ENCODE measurements at places on chromosomes 1 and 21.

DNA sequence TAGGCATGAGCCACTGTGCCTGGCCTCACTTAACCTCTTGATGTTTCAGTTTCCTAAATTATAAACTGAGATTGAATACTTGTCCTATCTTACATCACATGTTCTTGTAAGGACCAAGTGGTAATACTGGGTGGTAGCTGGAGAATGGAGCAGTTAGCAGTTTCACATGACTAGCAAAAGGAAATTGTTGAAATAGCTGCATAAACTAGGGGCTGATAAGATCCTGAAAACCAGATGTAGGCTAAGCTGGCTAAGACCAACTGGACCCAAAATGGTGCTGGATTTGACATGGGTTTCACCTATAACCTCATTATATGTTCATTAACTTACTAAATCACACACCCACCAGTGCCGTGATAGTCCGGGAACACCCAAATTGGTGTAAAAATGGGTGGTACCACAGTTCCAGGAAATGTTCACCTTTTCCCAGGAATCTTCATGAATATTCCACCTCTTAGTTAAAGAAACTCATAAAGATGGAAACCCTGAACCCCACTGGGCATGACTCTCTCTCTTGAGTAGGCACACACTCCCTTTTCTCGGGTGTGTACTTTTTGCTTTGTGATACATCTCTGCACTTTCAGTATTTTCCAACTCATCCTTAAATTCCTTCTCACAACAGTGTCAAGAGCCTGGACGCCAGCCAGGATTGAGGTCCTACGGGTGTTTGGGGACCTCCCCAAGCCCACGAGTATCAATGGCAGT is at the start of gene PAPPA2:
Gene PAPPA2 (plus strand): TSS at position 502 of the 705 bp plus-strand sequence. CDS start 93,148 bp downstream, outside the sequence.
- no peak for DNase-seq

DNA sequence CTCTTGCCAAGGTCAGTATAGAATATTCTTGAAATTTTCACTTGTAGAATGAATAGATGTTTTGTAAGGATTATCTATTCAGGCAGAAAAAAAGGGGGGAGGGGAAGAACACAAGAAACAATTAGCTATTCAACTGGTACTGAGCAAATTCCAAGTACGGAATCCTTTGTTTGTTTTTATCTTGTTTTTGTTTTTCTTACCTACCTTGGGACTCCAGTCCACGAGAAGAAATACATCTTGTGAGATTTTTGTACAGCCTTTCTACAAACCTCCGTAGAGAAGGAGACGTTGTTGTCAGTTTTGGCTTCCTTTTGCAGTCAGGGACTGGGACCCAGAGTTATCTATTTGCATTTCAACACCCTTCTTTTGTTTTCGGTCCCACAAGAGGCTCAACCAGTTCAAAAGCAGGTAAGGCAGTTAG is 36.0 kb downstream of the ZNF281 start:
- no peak for DNase-seq

DNA sequence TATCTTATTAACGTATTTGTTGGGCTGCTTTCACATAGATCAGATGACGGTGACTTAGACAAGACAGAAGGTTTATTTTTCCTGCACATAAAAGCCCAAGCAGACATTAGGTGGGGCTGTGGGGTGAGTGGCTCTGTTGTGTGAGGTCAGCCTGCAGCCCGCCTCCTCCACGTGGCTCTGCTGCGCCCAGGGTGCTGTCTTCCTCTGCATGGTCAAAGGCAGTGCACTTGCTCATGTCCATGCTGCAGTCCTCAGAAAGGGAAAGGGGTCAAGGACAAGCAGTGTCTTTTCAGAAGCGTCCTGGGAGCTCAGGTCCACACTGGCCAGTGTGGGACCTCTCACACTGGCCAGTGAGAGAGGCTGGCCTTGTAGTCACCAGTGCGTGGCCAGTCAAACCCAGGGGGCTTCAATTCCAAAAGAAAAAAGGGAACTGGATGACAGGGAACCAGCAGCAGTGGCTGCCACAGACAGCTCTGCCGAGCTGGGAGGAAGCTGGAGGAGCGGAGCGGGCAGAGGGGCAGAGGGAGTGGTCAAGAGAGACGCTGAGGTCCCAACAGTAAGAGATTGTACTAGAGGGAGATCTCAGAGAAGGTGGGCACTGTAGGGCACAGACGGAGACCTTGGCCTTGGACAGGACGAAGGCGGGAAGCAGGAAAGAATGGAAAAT is 35.9 kb upstream of the SLC45A1 start:
- DNase-seq = peak; percentile 75

DNA sequence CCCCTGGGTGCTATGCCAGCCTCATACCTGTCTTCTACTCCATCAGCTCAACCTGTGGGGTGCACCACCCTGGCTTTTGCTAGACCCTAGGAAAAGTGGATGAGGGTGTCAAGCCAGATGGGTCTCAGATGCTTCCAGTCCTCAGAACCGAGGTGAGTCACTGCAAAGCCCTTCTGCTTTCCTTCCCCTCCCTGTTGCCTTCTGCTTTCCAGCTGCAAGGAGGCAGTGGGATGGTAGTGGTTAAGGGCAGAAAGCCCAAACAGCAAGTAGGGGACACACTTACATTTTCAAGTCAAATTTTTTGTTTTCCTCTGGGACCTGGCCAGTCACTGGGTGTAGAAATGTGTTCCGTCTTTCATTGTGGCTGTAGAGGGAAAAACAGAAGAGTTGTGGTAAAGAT is 60.7 kb upstream of the GOLT1A start:
- DNase-seq = no peak

DNA sequence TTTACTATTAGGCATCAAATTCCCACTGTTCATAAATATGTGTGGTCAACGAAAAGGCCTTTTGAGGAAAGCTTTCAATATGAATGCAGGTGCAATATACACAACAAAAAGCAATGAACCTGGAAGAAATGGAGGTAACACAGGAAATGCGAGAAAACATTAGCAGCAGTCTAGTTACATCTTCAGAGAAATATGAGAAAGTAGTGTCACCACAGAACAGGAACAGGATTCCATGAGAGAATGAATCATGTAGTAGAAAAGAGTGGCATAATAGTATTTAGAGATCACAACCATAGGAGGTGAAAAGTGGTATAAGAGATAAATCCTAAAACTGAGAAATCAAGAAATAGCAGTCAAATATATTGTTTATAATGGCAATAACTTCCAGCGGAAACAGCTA is 103.7 kb downstream of the AK5 start:
- DNase-seq = no peak

- no peak for DNase-seq
Observed at GRCh38 chr21:42161401-42161955, 57.5 kb upstream of the ABCG1 start.

DNA sequence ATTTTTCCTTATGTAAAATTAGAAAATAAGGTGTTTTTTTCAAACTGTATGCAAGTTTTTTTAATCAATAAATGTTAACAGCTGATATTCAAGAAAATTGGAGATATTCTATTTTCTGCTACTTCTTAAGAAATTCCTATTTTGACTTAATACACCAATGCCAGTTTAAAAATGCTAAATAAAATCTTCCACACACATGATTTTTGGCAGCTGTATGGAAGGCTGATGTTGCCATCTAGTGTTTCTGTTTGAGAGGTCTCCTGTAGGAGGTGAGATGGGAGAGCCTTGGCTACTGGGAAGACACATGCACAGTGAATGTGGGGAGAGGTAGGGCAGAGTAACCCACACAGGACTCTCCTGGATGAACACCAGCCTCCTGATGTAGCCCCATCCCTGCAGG is 29.2 kb upstream of the OR2B11 start:
- DNase-seq = no peak

GRCh38 chr1:15005116-15005515 is 148.4 kb upstream of the TMEM51 start:
- peak; percentile 46 for DNase-seq

DNA sequence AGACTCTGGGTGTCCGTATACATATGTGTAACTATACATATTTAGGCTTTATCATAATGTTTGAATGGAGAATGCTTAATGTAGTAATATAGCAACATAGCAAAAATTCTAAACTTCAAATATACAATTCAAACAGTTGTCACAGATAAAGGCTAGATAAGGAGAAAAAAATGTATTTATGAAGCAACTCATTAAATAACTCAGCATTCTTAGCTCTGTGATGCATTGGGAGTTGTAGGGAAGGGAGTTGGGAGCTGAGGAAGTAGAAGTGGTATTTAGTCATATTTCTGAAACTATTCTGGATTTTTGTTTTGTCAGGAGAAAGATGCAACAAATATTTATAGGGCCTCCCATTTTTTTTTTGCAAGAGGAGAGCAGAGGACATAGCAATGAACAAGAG is 197.8 kb downstream of the PBX1 start:
- no peak for DNase-seq

DNA sequence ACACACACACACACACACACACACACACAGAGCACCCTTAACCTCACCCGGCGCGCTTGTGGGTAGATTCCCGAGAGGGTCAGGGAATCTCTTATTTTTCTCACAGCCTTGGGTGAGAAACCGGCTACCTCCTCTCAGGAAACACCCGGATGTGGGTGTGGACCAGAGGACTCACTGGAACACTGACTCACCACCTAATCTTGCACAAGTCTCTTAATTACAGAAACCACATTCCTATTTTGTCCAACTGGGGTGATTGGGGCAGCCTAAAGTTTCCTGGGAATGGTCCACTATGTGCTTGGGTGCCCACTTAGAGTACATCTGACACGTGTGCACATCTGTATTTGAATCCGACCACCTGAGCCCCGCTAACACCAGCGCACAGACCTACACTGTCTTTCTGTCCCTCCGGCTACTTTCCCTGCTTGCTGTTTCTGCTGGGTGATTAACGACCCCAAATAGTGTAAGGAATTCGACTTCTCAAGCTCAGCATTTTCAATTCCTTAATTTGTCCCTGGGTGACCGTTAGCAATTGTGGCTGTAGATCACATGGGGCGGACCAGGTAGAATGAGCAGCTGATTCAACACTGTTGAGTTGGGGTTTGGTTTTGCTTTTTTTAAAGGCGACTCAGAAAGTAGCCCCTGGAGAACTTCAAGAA is 14.0 kb upstream of the TBX15 start:
- DNase-seq = no peak

GRCh38 chr1:30084909-30085571 is 638.3 kb downstream of the MATN1 start:
- no peak for DNase-seq

DNA sequence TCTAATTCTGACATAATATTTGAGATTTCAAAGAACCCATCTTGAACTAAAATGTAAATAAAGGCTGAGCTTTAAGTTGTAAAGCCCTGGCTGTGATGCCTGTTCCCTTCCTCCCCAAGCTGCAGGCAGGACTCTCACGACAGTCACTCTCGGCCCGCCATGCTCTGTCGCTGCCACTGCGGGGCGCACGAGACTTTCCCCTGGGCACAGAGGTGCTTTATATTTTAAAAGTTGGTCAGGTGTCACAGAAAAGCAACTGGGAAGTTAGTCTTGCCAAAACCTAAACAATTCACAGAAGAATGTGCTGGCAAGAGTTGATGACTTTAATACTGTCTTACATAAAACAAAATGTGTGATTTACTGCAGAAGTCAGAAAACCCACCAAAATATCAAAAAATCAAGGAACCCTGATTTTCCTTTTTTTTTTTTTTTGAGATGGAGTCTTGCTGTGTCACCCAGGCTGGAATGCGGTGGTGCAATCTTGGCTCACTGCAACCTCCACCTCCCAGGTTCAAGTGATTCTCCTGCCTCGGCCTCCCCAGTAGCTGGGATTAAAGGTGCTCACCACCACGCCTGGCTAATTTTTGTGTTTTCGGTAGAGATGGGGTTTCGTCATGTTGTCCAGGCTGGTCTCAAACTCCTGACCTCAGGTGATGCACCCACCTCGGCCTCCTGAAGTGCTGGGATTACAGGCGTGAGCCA is 10.7 kb downstream of the LRRC47 start:
- DNase-seq = no peak

DNA sequence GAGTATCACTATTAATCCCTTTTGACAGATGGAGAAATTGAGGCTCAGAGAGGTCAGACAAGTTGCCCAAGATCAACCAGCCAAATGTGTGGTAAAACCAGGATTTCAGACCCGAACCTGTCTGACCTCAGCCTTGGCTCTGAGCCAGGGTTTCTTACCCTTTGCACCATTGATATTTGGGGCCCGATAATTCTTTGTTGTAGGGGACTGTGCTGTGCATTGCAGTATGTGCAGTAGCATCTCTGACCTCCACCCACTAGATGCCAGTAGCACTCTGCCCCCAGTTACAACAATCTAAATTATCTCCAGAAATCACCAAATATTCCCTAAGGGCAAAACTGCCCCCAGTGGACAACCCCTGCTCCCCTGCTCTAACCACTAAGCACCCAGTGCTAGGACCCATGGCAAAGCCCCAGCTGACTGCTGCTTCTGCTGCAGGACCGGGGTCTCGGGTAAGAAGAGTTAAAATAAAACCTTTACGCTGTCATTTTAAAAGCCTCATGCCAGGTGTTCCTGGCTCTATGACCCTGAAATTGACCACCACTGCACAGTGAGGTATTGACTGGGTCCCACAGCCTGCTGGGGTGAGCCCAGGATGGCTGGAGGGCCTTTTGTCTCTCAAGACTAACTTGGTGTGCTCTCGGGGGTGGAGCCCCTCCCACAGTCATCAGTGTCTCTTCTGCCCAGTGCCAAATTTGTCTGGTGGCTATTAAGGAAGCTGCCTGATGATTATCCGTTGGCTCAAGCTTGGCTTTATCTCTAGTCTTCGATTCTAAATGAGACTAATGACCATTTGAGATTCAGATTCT is 5.6 kb upstream of the MAN1C1 start:
- no peak for DNase-seq

GRCh38 chr1:46508757-46509156 is 19.1 kb downstream of the DMBX1 start:
- no peak for DNase-seq

GRCh38 chr1:28526886-28527285 is 21.0 kb downstream of the RCC1 start:
- DNase-seq = no peak

DNA sequence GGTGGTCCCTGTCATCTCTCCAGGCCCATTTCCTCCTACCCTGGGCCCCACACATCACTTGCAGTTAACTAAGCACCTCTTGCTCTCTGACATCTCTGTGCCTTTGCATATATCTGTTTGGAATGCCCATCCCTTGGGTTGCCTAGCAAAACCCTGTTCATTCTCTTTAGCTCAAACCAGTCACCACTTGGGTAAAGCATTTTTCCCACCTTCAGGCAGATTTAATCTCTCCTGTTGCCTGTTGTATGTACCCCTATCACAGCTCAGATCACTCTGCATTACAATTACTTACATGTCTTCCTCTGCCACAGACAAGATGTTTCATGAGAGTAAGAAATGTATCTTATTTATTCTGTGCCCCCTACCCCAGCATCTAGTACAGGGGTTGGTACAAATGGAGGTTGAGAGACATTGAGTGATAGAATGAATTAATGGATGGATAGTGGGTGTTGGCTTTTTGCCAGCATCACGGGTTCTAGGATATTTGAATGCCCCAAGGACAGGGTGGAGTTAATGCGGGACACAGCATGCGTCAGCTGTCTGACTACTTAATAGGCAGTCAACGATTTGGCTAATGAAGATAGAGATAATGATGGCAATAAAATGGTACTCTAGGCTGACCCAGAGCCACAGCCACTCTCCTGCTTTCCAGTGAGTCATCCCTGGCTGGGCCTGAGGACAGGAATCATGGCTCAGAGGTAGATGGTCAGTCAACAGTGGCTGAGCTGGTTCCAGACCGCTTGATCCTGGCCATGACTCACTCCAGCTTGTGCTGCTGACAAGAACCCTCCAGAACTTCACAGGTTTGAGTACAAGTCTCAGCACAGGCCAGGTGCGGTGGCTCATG is 6.5 kb downstream of the NR0B2 start:
- no peak for DNase-seq

GRCh38 chr1:22688466-22688865 is 22.2 kb upstream of the EPHB2 start:
- no peak for DNase-seq

All from Right ventricle myocardium inferior (tissue), 1 donor.